Activated T-cell treated with anti-CD3 and anti-CD28 coated beads, Interleukin-2, amount 50 U/mL, for 72 hours (primary cell): ENCODE measurements at places on chromosomes 1 and 21.
A peak's percentile ranks its signal among the peaks of the same experiment; 100 is the strongest.

- DNase-seq, result peak; percentile 37
Measured at GRCh38 chr1:152495066-152495675, 15.4 kb upstream of the LCE5A start.

DNA sequence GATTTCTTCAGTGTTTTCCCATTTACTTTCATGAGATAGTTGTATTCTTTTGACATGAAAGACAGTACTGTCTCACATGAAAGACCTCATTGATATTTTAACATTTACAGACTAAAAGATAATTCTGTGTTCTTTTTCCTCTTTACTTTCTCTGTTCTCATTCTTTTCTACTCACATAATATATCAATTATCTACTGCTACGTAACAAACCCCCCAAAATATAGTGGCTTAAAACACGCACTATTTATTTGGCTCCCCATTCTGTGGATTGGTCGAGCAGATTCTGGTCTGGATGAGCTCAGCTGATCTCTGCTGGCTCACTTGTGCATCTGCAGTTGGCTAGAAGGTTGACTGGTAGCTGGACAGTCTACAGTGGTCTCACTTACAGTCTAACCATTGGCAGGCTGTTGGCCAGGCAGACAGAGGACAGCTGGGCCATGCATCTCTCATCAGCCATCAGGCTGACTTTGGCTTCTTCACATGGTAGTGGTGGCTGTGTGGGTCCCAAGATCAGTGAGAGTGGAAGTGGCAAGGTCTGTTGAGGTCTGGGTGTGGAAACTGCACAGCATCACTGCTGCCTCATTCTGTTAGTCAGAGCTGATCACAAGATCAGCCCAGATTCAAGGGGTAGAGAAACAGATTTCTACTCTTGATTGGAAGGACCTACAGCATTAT is 63.2 kb downstream of the MPZL1 start:
- no peak for DNase-seq

DNA sequence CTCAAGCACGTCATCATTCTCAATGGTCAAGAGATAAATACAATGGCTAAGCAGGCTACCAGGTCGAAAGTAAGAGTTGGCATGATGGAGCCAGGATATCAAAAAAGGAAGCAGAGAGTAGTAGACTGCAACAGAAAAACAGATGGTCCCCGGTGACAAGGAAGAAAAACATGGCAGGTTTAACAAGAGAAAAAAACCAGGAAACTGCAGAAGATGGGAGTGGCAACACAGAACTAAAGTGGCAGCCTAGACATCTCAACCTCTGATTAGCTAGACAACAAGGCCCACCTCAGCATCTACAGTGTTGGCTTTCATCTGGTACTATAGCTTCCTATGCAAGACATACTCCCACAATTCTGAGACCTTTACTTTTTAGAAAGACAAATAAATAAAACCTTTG is 3.1 kb downstream of the UBR4 start:
- no peak for DNase-seq

GRCh38 chr1:19799230-19800075 is at the start of gene TMCO4:
Gene TMCO4, minus strand, starts transcription at chr1:19799916. Its CDS starts 19,158 bp downstream, at chr1:19780758.
- DNase-seq, result peak; percentile 69

DNA sequence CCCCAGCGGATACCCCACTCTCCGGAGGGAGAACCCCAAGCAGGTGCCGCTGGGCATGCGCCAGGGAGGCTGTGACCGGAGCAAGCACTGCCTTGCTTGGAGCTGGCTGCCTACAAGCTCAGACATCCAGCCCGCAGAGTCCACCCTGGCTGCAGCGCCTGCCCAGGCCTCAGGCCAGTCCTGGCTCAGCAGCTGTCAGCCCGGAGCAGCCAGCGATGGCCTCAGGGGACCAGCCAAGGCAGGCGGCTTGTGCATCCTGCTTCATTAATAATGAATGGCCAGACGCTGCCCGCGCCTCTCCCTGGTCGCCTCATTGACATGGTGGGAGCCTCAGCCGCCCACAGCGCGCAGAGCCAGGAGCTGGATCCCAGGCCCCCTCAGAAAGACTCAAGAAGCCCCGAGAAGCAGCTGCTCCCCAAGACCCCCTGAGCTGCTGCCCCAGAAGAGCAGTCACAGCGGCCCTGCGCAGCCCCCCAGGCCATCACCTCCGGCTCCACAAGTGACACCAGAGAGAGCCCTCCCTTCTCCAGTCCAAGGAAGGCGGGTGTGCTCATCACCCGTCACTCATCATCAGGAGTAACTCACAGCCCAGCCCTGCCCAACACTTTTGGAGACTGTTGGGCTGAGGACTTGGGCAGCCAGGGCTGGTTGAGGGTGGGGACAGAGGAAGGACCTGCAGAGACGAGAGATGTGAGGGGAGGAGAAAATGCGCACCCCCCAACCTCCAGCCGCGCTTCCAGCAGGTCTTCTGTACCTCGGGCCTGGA is 19.6 kb downstream of the KCNAB2 start:
- DNase-seq, result no peak

- DNase-seq, result no peak
Measured at GRCh38 chr1:23759277-23759676, 16.0 kb downstream of the ELOA start.

- DNase-seq, result no peak
Measured at GRCh38 chr1:199020051-199020450, 381.2 kb downstream of the PTPRC start.

- DNase-seq, result no peak
Measured at GRCh38 chr1:40919475-40920011, 57.4 kb upstream of the CITED4 start.
